Foreskin fibroblast (primary cell): ENCODE measurements at places on chromosomes 4 and X.

DNA sequence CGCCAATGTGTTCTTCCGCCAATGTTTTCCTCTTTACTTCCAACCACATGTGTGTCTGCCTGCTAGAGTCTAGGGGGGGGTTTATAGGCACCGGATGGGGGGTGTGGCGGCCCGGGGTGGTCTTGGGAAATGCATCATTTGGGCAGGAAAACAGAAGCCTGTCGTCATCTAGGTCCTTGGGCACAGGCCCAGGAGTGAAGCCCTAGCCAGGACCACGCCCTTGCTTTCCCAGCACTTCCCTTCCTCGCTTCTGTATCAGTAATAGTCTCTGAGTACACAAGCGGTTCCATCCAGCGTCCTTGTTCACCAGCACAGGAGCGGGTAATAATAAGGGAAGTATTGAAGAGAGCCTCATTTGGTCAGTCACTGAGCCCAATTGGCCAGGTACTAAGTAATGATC, 74.5 kb downstream of the QDPR start:
- DNase-seq, result no peak

GRCh38 chr4:187541666-187542065, 453.9 kb upstream of the ZFP42 start:
- peak; percentile 28 for DNase-seq

DNA sequence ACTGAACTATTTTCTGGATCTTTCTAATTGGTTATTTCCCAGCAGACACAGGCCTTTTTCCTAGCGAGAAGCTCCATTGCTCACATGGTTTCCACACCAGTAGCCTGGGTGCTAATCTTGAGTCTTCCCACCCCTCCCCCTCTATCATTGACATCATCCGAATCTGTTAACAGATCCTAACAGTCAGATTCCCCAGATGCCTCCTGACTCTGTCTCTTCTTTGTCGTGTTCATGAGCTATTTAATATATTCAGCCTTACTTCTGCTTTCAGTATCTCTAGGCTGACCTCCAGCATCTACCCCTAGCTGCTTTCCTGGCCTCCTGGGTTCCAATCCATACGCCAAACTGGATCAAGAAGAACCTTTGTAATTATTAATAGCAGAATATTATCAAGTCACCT, 85.0 kb downstream of the CLNK start:
- DNase-seq, result no peak

DNA sequence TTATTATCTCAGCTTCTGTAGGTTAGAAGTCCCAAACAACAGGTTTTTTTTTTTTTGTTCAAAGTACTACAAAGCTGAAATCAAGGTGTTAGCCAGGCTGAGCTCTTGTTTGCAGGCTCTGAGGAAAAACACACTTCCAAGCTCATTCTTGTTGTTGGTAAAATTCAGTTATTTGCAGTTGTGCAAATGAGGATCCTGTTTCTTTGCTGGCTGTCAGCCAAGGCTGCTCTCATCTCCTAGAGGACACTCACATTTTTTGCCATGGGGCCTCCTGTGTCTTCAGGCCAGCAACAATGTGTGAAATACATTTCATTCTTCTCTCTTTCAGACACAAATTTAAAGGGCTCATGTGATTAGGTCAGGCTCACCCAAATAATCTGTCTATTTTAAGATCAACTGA, 60.3 kb upstream of the HSD17B10 start:
- peak; percentile 41 for DNase-seq

DNA sequence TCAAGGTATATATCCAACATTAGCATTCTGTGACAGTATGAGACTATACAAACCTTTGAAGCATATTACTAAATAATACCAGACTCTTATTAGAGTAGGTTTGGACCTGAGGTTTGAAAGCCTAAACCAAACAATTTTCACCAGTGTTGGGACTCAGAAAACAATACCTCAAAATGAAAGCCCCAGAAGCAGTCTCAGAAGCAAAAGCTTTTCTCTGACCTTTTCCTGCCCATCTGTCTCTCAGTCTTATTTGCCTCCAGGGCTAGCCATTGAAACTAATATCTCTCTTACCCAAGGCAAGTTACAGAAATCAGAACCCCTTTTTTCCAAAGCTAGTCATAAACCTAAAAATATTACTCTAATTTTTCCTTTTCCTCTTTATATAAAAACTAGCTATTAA, 163.3 kb downstream of the PTCHD1 start:
- DNase-seq, result no peak

DNA sequence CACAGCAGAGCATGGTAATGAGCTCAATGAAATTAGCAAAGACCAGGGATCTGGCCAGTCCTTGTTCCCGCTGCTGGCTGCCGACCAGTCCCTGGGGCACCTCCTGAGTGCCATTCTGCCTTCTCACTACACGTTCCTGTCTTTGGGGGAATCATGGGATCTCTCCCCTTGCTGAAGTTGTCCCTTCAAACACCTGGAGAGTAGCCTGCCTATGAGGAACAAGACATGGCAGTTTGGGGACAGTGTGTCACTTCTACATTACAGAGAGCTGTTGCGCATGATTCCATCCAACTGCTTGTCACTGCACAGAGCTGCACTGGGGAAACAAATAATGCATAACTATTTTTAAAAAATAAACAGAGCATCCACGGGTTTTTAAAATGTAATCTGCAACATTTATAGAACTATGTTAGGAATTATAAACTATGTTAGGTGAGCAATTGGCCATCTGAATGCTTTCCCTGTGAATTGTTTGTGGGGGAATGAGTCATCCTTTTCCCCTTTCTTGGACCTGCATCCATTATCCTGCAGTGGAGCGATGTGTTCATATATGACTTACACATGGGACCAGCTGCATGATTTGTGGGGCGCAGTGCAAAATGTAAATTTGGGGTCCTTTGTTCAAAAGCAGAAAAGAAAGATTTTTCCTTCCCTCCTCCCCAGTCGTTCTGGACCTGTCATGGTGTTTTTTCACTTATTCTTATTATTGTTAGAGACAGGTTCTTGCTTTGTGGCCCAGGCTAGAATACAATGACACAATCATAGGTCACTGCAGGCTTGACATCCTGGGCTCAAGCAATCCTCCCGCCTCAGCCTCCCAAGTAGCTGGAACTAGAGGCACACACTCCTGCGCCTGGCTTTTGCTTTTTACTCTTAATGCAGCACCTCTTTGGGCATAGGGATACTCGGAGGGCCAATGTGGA, 115.0 kb upstream of the TBL1X start:
- DNase-seq, result peak; percentile 48

DNA sequence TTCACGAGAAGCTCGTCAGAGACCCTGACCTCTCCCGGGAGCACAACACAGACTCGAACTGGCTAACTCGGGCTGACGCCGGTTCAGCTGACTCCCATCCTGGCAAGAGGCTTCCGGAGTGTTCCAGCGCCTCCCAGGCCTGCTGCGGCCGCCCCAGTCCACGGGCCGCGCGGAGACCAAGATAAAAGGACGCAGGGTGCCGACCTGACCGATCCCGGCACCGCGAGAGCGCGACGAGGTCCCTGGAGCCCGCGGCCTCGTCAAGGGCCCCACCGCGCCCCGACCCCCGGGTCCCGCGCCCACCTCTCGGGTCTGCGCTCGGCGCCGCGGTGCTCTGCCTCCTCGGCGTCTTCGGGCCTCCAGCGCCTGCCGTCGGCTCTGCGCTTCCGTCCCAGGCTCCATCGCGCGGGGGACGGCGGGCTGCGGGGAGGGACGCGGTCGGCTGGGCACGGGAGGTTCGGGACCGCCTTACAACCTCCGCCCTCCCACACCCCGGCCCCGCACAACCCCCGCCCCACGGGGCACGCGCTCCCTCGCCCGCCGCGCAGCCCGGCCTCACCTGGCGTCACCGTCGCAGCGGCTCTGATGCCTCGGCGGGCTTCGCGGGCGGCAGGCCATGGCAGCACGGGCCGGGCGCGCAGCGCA, 426 bp downstream of the SLBP start:
- DNase-seq, result peak; percentile 43

DNA sequence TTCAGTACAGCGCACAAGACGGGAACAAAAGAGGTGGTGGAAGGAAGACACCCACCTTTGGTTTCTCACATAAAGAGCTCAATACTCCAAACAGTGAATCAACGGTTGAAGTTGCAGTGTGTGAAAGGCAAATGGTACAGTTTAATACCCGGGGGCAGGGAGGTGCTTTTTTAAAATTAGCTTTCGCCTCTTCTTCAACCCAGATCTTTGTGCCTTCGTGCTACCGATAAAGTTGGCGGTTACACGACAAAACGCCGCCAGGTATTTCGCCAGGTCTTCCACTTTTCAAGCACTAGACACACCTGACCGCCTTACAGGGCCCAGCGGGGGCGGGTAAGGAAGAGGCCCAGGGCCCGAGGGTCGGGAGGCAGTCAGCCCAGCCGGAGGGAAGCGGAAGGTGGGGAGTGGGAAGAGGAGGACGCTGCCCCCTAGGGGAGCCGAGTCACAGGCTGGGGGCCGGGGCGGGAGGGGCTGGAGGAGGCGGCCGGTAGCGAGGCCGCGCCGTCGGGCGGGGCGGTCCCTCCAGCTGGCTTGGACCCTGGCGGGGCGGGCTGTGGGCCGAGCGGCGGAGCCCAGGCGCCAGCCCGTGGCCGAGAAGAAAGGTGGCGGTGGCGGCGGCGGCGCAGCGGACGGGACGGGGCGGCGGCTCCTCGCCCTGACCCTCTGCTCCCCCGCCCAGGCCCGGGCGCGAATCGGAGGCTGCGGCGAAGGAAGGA, 16.0 kb downstream of the UTP3 start:
- peak; percentile 69 for DNase-seq

DNA sequence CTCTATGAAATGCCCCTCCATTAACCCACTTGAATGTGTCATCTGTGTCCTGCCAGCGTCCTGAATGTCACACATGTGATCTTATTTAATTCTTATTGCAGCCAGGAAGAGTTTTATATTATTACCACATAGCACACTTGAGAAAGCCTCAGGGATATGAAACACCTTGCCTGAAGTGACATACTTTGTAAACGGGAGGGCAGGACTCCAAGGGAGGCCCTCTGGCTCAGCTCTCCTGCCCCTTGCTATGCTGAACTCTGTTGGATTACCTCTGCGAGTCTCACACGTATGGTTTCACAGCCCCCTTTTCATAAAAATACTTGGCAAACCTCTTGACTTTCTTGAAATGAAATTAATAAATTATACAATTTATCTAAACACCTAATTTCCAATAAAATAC, 11.1 kb upstream of the ZCCHC4 start:
- no peak for DNase-seq

DNA sequence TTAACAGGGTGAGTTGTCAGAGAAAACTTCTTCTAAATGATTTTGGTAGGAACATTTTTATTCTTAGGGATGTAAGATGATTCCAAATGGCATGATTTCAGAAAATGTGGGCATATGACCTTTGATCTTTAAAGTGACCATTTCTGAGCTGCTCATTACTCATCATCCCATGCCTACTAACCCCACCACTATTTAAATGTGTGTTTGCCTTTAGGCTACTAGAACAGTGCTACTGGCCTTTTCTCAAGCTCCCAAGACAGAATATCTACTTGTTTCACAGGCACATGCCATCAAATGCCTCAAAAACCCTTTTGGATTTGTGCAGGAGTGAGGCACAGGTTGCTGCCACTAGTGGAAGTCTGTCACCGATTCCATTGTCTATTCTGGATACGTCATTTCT, 428.2 kb downstream of the ADAM29 start:
- DNase-seq, result peak; percentile 30

- DNase-seq, result no peak
Observed at GRCh38 chr4:159016593-159017024, 86.3 kb upstream of the RAPGEF2 start.

GRCh38 chrX:154013614-154014360, 5.9 kb downstream of the IRAK1 start:
- peak; percentile 67 for DNase-seq

- DNase-seq, result peak; percentile 91
Observed at GRCh38 chr4:1712216-1713002, at the start of gene SLBP. SLBP (minus strand) TSS chr4:1712319; CDS start chr4:1712188, 131 bp downstream.

DNA sequence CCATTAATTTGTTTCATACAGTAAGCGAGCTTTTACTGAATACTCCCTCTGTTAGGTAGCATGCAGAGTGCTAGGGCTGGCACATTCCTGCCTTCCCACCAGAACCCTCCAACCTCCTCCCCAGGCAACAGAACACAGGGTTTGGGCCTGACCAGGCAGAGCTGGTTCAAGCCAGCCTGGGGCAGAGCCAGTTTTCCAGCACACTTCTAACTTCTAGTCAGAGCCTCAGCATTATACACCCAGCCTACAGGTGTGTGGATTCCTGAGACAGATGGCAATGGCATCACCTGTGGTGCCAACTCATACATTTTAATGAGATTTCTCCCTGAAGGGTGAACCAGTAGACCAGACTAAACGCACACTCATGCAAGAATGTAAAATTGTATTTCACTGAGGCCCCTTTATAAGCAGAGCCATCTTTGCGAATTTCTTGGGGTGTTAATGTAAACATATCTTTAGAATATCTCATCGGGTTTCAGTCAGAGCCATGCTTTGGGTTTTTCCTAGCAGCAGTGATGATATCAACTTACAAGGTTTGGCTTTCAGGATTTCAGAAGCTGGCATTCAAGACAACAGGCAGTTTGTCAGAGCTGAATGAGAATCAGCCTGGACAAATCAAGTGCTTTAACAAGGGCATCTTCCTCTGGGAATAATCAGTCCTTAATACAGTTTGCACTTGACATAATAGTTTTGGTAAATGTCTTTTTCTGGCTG, 92.0 kb downstream of the GATB start:
- DNase-seq, result peak; percentile 64

DNA sequence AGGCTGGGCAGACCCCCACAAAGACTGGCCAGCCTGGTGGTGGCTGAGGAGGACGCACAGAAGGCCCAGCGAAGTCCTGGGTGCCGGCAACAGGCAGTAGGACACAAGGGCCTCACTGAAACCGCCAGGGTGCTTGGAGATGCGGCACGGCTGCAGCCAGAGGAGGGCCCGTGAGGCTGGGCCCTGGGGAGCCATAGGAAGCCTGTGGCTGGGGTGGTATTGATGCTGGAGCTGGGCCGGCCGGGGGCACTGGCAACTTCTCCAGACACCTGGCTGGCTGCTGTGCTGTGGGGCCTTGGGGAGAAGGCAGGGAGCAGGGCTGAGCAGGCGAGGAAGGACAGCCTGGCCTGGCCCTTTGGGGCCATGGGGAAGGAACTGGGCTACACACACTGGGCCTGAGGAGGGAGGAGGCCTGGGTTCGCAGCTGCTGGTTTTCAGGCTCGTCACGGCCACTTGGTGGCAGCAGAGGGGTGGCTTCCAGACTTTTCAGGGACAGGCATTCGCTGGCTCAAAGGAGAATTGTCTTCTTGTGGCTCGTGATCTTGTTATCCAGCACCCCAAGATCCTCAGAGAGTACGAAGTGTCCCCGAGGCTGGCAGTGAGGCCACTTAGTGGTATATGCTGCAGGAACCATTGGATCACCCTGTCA, 37.2 kb downstream of the ATP2B3 start:
- DNase-seq, result peak; percentile 73

GRCh38 chr4:56696056-56696455, 15.0 kb upstream of the HOPX start:
- no peak for DNase-seq

- DNase-seq, result no peak
Observed at GRCh38 chr4:123870216-123870876, 473.8 kb downstream of the SPRY1 start.

DNA sequence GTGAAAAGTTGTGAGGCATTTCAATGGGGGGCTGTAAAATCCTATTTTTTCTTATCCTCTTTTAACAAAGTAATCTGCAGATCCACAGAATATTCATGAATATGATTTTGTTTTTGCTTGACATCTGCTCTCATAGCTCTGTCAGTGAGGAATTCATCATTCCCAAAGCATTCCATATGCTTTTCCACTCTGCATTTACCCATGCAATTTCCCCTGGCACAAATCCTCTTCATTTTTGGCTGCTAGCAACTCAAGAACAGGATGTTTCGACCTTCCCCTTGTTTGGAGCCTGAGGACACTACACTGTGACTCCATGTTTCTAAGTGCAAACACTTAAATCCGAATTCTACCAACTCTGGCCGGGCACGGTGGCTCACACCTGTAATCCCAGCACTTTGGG, 48.5 kb downstream of the KLHL15 start:
- DNase-seq, result peak; percentile 28

- DNase-seq, result no peak
Observed at GRCh38 chr4:80529026-80529425, 193.5 kb downstream of the CFAP299 start.
